ENCODE measurements at places on chromosomes 2 and 18.

DNA sequence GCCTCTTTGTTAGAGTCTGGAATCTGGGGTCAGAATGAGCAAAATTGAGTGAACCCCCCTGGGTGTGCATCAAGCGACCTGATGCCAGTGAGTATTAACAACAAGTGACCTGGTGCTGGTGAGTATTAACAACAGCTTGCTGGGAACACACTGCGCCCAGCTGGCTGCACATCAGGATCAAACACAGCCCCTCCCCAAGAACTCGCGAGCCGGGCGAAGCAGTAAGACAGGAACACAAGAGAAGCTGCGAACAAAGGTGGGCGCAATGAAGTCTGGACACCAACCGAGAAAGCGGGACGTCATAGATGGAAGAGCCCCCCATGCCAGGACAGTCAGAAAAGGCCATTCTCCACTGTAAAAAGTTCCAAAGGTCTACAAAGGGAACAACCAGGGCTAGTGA is 34.3 kb downstream of the CRACDL start:
- no peak for DNase-seq

DNA sequence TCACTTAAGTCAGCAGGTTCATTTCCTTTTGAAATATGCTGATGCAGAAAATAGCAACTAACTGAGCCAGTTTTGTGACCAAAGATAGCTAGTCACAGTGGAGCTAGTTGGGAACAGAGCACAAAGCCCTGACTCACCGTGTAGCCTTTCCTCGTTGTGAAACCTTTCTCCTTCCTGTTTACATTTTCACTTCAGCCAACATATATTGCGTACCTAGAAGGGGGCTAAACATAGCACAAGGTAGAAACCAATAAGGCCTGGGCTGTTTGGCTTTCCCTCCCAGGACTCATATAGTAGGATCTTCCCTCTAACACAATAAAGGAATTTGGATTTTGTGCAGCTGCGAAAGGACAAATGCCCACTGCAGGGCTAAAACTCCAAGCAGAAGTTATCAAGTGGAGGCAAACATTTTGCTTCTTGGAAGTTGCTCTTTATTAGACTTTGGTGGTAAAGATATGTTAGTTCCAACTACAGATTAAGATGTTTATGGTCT is 24.5 kb upstream of the LPIN2 start:
- DNase-seq: peak; percentile 44

DNA sequence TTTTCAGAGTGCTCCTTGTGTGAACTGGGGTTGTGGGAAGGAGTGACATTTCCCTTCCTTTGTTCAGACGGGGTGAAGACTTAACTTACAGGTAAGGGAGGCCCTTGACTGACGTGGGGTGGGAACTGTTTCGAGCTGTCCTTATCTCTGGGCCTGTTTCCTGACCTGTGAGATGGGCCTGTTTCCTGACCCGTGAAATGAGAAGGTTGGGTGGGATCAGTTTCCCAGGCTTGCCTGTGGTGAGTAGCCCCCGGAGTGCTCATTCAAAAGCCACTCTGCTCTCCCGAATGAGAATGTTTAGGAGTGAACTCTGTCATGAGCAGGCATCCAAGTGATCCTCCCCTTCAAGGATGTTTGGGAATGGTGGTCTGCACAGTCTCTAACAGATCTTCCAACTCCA is 4.1 kb upstream of the LYPD6B start:
- DNase-seq: no peak

GRCh38 chr2:106931717-106932335 is 45.9 kb upstream of the ST6GAL2 start:
- DNase-seq: no peak

DNA sequence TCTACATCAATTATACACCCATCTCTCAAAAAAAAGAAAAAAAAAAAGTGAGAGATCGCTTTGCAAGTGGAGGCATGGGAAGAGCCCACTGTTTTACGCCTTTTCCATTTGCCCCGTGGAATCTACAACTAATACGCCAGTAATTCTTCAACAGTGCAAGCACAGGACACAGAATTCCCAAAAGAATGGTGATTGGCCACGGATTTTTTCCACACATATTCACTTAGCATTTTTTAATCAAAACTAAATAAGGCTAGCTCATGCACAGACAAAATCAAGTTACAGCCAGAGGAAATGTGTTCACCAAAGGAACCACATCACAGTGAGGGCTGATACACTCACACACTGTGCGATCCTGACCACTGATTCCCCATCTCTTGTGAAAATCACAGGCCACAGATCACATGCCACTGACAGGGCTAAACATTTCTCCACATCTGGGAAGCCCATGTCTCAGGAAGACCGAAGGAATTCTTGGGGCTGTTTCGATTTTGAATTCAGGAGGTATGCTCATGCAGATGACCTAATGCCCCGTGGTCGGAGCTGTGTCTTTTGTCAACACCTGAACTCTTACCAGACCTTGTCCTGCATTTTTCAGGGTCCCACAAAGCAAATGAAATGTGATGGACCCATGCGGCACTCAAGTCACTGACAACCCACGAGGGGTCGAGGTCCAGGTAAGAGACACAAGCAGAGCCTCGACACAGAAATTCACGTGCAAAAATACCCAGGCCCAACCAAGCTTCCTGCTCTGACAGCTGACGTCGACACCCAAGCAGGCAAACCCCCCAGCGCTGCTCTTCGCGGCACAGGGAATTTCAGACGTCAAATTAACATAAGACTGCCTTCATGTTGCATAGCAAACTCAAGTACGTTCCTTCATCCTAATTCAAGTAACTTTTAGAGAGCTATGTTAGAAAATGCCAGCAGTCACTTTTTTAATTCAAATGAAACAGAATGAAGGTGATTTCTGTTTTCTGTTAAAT is 69.6 kb downstream of the ZNF516 start:
- no peak for DNase-seq

GRCh38 chr2:203909261-203909967 is 27.1 kb upstream of the ICOS start:
- DNase-seq: no peak

GRCh38 chr18:54392543-54393023 is 34.9 kb downstream of the C18orf54 start:
- no peak for DNase-seq

DNA sequence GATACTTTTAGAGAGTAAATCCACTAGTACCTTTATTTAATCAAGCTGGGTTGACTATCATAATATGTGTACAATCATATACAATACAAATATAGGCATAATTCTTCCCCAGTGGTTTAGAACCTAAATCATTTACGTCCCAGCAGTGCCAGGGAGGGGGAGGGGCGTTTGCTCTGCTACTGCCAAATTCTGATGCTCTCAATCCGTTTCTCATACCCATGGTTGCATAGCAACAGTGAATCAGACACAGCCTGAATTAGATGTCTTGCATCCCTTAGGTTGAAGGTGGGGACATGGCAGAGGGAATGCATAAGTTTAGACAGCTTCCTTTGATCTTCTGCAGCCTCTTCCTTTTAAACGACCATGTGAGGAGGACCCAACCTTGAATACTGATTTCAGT is 135.4 kb downstream of the ABCA12 start:
- no peak for DNase-seq

DNA sequence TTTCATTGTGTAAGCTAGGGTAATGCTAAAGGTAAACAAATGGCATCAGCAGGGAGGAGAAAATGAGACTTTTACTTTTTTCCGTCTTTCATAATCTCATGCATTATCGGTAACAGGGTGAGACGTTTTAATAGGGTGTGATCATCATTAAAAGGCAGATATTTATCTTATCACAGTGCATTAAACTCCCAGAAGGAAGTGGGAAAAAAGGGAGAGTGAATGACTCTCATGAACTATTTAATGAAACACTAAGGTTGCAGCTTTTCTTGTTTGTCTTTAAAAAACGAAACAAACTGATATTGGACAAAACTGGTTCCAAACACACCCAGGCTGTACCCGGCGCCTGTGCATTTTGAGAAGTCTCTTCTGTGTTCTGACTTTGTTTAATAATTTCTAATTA is 1936.8 kb upstream of the PIK3C3 start:
- no peak for DNase-seq

GRCh38 chr2:229921101-229921891 is 513 bp downstream of the TRIP12 start:
- peak; percentile 50 for DNase-seq

DNA sequence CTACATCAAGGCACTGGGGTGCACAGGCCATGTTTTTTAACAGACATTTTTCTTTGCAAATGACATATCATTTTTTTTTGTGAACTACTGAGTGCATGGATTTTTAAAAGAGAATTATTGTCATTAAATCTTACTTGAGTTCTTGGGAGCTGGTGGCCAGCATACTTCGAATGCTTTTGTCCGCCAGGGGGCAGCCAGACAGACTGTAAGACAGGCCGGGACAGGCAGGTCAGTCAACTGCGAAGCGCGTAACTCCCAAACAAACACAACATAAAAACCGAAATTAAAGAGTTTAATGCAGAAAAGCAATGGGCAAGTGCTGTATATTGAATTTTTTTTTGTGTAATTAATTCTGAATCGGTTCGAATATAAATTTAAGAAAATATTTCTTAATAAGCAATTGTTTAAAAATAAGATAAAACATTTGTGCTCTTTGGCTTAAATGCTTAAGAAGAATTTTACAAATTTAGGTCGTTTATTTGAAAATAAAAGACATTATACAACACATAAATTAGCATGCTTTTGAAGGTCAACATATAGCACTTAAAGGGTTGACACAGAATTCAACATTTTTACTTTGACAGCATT is 142.2 kb upstream of the PXDN start:
- no peak for DNase-seq

DNA sequence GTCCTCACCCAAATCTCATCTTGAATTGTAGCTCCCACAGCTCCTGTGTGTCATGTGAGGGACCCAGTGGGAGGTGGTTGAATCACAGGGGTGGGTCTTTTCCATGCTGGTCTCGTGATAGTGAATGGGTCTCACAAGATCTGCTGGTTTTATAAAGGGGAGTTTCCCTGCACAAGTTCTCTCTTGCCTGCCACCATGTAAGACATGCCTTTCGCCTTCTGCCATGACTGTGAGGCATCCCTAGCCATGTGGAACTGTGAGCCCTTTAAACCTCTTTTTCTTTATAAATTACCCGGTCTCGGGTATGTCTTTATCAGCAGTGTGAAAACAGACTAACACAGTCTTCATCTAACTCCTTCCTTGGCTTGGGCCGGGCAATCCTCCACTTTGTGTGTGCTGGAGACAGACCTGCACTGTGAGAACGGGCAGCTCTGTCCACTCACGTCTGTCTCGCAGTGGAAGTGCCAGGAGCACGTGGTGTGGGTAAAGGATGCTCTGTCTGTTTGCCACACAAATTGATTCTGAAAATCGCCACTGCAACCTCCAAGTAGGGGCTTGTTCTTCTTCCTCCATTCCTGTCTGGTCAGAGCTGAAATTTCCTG is 47.6 kb upstream of the OTOS start:
- no peak for DNase-seq

GRCh38 chr18:79917853-79918614 is 33.4 kb downstream of the SLC66A2 start:
- no peak for DNase-seq

GRCh38 chr2:10439185-10439879 is 8.8 kb downstream of the ODC1 start:
- no peak for DNase-seq

All from GM12892 (cell line).